ENCODE measurements at places on chromosomes 5 and 9.
A peak's percentile ranks its signal among the peaks of the same experiment; 100 is the strongest.

GRCh38 chr9:135883410-135884089, 23.8 kb downstream of the CAMSAP1 start:
- DNase-seq: no peak

DNA sequence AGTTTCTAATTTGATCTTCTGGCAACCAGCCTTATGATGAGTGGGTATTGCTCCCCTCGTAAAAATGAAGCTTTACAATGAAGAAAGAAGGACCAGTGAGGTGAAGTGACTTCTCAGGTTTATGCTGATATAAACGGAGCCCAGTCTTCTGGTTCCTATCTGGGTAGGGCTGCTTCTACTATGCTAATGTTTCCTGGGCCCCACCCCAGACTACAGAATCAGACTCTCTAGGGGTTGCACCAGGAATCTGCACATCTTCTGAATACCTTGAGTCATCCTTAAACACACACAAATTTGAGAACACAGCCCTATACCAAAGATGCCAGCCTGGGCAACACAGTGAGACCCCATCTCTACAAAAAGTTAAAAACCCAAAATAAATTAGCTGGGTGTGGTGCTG, 16.2 kb downstream of the BTF3 start:
- no peak for DNase-seq

- no peak for DNase-seq
Observed at GRCh38 chr5:82234885-82235284, 43.3 kb downstream of the RPS23 start.

- DNase-seq: no peak
Observed at GRCh38 chr5:61687371-61687770, 355.3 kb downstream of the ZSWIM6 start.

DNA sequence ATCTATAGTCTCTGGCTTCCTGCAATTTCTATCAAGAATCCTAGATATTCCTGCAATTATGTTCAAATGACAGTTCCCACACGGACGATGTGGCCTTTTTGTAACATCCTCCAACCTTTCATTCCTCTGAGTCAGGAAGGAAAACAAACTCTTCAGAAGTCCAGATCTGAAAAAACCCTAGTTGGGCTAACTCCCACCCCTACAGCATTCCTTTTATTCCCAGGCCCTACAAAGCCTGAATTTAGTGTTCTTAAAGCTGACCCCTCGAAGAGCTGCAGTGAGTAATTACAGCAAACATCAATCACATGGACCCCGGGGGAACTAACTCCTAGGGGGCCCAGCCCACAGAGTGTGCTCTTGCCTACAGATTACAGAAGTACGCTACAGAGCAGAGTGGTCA, 99.7 kb downstream of the SERINC5 start:
- DNase-seq: peak; percentile 9

DNA sequence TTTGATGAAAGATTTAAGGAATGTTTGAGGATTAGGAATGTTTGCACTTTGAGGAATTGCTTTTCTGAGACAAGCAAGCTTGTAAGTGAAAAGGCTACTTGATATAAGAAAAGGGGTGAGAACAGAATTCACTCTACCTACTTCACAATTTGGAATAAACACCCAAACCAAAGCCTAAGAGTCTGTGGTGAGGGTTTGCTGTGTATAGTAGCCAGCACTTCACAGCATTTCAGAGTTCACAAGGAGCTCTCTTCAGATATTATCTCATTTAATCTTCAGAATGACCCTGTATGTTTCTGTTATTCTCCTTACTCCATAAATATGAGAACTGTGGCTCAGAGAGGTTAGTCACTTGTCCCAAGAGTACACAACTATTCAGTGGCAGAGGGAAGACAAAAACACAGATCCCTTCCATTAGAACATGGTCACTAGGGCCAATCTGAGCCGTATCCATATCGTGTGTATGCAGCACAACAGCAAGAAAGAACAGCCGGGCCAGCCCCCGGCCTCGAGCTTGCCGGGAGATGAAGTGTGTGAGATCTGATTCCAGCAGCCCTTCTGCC, 92.4 kb downstream of the FRMD3 start:
- peak; percentile 17 for DNase-seq

DNA sequence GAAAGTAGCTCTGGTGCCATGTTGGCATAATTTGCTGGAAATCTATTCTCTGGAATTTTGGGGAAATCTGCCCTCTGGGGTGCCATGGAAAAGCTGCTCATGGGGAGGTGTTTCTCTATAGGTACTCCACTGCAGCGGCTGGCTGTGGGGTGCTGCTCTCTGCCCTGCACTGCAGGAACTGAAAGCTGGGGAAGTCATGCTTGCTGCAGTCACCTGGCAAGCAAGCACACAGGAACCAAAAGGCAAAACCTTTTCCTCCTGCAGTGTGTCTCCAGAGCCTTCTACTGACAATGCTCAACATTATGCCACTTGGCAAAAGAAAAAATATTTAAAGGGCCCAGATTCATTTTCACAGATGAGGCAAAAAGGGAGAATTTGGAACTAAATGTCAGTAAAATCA, 25.8 kb upstream of the CARNMT1 start:
- DNase-seq: no peak

- DNase-seq: no peak
Observed at GRCh38 chr5:94969174-94969573, 315.7 kb downstream of the MCTP1 start.

- no peak for DNase-seq
Observed at GRCh38 chr9:21056931-21057330, 20.8 kb downstream of the IFNB1 start.

DNA sequence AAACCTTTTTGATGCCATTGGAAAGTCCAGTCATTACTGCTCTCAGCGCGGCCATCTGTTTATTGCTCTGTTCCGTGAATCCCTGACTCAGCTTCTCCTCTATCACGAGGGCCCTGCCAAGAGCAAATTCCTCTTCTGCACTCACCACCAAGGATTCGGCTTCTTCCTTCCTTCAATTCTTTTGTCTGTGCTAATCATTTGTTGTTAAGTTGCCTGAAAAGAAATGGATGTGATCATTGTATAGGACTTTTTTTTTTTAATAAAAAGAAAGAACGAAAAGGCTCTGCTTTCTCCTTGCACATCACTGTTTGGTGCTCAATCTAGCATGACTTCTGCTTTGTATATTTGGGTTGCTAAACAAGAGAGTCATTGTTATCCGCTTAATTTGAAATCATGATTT, 128.7 kb upstream of the PIK3R1 start:
- DNase-seq: no peak

DNA sequence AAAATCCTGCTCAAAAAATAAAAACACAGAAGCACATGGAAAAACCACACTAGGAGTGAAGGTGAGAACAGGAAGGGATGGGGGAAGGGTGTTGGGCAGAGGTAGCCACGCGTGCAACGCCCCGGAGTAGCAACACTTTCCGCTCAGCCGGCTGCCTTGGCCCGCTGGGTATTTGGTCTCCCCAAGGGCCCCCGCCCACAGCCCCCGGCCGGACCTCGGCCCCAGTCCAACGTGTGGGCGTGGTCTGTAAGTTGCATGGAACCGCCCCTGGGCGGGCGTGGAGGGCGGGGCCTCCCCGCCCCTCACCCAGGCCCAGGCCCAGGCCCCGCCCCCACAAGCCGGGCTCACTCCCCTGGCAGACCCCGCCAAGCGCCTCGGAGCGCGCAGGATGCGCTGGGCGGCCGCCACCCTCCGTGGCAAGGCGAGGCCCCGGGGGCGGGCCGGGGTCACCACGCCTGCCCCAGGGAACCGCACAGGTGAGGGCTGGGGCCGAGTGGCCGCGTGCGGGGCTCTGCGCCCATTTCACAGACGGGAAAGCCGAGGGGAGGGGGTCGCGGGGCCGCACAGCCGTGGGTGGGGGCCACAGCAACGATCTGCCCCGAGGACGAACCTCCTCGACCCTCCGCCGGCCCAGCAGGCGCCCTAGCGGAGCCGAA, at the start of gene SUSD3:
Gene SUSD3 (plus strand): TSS at position 347 of the 656 bp plus-strand sequence. CDS start 42 bp downstream, at position 389.
- no peak for DNase-seq

Measured in hepatic stellate cell (primary cell).